ENCODE measurements at places on chromosomes 1 and 21.

GRCh38 chr1:185939142-185939541 lies 205.0 kb downstream of the HMCN1 start:
- DNase-seq, result no peak

DNA sequence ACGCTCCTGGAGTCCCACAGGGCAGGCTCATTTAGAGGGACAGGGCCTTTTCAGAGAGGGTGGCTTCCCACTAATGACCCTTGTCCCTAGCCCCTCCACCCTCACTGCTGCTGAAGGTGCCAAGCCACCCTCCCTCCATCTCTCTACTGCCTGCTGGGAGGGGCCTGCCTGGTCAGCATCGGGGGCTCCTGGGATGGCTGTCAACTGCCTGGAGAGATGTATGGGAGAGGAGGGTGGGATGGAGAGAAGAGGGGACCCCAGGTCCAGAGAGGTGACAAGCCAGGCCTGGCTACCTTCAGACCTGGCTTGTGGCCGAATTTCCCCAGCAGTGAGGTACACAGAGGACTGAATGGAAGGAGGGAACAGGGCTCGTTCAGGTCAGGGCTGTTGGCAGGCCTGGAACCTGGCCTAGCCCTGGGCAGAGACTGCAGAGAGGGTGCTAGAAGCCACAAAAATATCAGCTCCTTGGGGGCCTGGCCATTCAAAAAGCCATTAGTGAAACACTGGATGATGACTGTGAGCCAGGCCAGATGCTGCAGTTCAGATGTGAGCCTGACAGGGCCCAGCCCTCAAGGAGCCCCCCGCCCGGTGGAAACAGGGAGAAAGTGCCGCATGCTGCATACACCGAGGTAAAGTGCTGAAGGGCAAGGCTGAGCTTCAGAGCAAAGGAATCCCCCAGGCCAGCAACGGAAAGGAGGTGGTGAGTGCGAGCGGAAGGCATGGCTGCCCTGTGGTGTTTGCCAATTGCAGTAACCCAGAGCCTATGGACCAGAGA lies 20.0 kb downstream of the MMEL1 start:
- DNase-seq, result peak; percentile 47

DNA sequence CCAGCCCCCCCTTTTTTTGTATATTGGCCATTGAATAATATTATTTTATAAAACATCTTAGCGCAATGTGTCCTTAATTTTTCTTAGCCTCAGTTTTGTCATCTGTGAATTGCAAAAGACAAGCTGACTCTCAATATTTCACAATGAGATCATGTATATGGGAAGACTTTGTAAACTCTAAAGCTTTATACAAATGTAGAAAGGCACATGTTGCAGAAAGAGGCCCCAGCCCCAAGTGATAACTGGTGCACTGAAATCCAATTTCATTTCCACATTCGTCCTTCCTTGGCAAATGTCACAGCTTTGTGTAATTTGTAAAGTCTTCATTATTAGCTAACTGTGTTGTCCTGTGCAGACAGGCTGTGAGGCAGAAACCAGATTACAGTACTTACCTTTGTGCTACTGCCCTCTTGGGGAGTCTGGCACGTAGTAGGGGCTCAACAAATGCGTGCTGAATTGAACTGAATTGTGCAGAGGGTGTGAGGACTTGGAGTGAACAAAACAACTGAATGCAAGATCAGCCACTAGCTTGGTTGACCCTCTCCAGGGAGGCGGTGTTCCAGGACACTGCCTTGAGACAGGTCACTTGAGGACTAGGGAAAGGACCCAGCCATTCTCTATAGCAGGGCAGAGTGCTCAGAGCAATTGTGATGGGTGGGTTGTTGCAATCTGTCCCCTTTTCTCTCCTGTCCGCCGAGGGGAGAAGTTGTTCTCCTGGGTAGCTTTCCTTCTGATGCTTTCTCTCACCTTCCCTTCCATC lies 74.6 kb downstream of the LMO4 start:
- DNase-seq, result no peak

DNA sequence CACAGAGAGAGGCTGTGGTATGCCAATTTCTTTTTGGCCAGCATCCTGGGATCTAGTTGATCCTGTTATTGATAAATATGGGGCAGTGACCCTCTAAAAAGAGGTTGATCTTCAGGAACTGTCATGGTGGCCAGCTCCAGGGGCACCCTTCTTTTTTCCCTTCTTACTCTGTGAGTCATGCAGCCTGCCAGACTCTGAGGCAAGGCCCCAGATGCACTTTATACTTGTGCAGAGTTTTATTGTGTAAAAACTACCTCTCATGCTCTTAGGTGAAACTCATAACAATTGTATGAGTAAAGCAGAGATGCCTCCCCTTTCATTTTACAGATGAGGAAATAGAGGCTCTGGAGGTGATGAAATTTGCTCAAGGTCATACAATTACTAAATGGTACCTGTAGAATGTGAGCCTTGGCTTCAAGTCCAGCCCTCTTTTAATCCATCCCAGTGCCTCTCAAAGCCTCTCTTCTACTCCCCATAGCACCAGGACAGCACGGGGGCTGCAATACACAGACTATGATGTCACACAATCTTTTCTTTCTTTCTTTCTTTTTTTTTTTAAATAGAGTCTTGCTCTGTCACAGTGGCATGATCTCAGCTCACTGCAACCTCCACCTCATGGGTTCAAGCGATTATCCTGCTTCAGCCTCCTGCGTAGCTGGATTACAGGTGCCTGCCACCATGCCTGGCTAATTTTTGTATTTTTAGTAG lies 387.8 kb downstream of the KCNH1 start:
- no peak for DNase-seq

DNA sequence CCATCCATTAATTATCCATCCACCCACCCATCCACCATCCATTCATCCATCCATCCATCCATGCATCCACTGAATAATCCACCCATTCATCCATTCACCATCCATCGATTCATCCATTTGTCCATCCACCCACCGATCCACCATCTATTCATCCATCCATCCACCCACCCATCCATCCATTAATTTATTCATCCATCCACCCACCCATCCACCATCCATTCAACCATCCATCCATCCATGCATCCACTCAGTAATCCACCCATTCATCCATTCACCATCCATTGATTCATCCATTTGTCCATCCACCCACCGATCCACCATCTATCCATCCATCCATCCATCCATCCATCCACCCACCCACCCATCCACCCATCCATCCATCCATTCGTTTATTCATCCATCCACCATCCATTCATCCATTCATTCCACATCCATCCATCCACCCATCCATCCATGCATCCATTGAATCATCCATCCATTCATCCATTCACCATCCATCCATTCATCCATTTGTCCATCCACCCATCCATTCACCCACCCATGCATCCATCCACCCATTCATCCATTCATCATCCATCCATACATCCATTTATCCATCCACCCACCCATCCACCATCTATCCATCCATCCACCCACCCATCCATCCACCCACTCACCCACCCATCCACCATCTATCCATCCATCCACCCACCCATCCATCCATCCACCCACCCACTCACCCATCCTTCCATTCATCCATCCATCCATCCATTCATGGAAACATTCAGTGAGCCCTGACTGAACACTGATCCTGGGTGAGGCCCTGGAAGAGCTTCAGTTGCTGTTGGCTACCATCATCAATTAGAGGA lies 83.4 kb upstream of the ARHGEF16 start:
- DNase-seq, result no peak

GRCh38 chr1:108551137-108551862 lies 8.6 kb upstream of the EEIG2 start:
- DNase-seq, result no peak

GRCh38 chr1:241591317-241591716 lies 48.9 kb downstream of the CHML start:
- no peak for DNase-seq

DNA sequence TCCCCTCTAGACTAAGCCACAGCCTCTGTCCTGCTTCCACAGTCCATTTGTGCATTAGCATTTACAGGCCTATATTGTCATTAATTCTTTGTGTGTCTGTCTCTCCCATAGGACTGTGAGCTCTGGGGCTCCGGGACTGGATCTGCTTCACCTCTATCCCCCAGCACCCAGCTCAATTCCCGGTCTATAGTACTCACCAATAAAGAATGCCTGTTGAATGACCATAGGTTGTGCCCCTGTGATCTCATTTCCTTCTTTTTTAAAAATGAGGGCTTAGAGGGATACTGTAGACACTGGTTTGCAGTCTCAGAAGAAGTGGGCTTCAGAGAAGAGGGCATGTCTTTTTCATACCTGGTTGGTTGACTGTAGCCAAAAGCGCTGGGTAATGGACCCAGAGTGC lies 8.8 kb upstream of the POU3F1 start:
- no peak for DNase-seq
